ENCODE measurements at places on chromosomes 4 and X.

DNA sequence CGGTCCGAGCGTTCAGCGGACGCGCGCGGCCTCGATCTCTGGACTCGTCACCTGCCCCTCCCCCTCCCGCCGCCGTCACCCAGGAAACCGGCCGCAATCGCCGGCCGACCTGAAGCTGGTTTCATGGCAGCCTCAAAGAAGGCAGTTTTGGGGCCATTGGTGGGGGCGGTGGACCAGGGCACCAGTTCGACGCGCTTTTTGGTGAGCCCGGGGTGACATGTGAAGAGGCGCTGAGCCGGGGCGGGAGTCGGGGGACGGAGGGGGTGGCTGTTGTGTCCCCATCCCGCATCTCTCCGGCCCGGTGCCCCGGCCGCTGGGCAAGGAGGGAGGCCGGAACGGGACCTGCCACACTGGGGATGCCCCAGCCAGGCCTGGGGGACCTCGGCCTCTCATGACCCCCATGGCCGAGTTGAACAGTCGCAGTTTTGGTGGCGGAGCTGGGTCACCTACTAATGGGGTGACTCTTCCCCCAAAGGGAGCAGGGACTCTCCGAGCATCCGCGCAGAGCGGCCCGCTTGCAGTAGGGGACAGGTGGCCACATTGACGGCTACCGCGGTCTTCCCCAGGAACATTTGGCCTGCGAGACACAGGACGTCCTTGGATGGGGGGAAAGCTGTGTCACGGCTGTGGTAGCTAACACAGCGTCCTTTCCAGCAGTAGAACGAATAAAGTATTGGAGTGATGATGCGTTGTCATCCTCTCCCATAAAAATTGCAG, at the start of gene GK:
TSS of gene GK (plus strand) at position 9 of the 717 bp plus-strand sequence. CDS start at position 124, 115 bp downstream.
- no peak for DNase-seq

GRCh38 chr4:125464146-125464545, 149.4 kb downstream of the FAT4 start:
- DNase-seq: no peak

GRCh38 chrX:10679387-10679786, 59.0 kb upstream of the MID1 start:
- DNase-seq: no peak

GRCh38 chr4:146379744-146380143, 142.0 kb downstream of the SLC10A7 start:
- no peak for DNase-seq

- no peak for DNase-seq
Measured at GRCh38 chrX:39199429-39199828, 398.2 kb downstream of the MID1IP1 start.

DNA sequence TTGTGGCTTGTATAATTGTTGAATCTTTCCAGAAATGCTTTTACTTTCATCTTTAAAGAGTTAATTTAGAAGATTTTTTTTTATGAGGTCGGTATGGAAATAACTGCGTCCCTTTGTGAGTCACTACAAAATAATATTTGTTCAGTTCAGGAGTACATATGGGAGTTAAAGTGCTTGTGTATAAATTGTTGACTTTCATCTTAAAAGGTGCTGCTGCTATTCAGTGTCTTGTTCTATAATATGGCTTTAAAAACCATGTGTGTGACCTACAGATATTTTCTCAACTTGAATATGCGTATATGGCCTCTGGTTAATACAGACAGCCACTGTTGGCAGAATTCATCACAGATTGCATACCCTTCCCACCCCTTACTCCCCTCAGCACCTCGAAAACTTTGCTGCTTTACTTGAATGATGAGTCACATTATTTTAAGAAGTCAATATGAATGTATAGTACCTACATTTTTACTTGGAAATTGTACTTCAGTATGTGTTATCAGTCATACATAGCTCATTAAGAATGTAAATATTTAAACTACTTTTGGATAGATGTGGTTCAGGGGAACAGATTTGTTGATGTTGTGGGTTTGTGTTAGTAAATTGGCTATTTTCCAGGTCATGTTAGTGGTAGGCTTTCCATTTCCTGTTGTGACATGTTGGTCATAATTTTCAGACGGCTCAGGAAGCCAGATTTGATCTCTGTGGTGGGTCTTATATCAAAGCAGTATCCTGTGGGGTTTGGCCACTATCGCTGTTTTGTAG, 1.5 kb downstream of the CLCN3 start:
- peak; percentile 29 for DNase-seq

DNA sequence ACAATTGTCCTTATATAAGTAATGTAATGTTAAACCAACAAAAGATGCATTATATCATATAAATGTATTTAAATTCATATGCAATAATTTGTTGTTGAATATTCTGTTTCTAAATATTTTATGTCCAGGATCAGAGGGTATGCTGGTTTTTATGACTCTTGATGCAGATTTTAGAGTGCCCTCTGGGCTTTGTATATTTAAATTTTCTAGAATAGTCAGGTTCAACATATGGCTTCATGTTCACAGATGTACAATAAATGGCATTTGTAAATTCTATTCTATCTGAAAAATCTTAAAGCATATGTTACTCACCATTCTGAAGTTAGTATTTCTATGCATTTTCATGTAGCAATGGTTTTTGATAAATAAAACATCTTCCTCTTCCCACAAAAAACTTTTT, 1555.4 kb downstream of the PCDH18 start:
- DNase-seq: no peak

GRCh38 chr4:16001484-16001858, 38.5 kb upstream of the FGFBP2 start:
- peak; percentile 19 for DNase-seq

GRCh38 chr4:89347363-89348025, 39.9 kb upstream of the GPRIN3 start:
- DNase-seq: no peak

GRCh38 chr4:56222514-56222913, 164.8 kb downstream of the AASDH start:
- DNase-seq: no peak

DNA sequence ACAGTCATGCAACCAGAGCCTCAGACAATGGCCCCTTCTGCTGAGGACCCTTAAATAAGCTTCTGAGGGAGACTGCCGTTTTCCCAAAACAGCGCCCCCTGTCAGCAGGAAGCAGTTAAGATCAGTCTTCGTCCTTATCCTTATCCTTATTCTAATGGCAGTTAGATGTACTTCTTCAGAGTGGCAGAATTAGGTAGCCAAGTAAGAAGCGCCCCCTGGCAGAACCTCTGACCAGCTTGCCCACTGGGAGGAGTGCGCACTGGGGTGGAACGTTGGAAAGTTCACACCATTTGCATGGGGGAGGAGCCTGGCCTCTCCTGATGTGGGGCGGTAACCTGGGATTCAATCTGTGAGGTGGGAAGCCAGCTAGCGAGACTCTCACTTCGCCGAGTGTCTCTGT, 133.6 kb upstream of the QRFPR start:
- DNase-seq: no peak

GRCh38 chr4:148078061-148078460, 346.2 kb downstream of the ARHGAP10 start:
- no peak for DNase-seq

DNA sequence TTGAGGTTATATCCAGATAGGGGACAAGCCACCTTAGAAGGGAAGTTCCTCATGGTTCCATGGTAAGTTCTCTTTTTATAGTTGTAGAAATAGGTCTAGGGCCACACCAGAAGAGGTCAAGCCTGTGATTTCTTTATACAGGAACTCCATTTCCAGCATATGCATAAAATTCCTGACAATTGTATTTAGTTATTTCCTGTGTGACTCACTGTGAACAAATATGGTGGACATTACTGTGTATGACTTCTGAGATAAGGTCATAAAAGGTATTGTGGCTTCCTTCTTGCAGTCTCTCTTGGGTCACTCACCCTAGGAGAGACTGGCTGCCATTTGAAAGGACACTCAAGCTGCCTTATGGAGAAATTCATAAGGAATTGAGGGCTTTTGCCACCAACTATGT, 2.2 kb upstream of the C4orf36 start:
- DNase-seq: no peak

DNA sequence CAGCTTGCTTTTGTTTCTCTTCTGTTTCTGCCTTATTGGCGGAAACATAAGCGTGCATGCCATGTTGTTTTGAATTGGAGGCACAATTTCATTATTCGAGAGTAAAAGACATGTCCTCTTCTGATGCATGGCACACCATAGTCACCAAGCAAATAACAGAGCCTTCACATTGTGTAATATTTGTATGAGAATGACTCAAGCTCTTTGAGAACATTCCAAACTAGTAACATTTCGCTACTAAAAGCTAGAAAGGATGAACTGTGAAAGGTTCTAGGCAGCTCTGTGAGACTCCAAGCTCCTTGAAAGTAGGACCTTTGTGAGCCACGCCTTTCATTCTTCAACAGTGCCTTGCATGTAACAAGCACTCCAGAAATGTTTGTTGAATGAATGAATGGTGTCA, 9.2 kb upstream of the ANXA3 start:
- DNase-seq: no peak

- no peak for DNase-seq
Measured at GRCh38 chr4:142408003-142408441, 438.1 kb downstream of the INPP4B start.

- DNase-seq: no peak
Measured at GRCh38 chr4:120877021-120877420, 45.5 kb downstream of the PRDM5 start.

DNA sequence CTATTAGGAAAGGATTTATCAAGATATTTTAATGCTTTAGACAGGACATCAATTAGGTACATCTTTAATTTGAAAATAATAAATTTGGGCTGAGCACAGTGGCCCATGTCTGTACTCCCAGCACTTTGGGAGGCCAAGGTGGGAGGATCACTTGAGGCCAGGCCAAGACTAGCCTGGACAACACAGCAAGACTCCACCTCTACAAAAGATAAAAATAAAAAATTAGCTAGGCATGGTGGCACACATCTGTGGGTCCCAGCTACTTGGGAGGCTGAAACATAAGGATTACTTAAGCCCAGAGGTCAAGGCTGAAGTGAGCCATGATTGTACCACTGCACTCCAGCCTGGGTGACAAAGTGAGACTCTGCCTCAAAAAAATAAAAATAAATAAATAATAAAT, 59.6 kb upstream of the IRF2 start:
- no peak for DNase-seq

GRCh38 chr4:189202869-189203271, 737.8 kb upstream of the FRG1 start:
- DNase-seq: no peak

DNA sequence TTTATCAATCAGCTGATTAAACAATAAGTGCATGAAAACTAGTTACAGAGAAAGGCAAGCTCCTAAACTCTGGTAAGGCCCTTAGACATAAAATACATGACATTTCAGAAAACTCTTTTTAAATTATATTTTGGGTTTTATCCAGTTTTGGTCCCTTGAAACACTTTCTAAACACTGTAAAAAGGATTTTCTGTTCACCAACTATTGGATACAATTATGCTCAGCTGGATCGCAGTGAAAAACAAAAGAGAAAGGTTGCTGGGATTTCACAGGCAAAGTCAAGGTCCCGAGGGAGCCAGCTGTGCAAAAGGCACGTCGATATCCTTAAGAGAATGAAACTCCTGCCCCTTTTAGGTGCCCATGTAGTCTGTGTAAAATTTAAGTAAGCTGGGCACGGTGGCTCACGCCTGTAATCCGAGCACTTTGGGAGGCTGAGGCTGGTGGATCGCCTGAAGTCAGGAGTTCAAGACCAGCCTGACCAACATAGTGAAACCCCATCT, 1018.4 kb upstream of the INTU start:
- DNase-seq: no peak

GRCh38 chrX:9942086-9942485, 25.1 kb upstream of the CLDN34 start:
- DNase-seq: peak; percentile 53

GRCh38 chr4:16270454-16271328, 44.4 kb upstream of the TAPT1 start:
- DNase-seq: no peak

DNA sequence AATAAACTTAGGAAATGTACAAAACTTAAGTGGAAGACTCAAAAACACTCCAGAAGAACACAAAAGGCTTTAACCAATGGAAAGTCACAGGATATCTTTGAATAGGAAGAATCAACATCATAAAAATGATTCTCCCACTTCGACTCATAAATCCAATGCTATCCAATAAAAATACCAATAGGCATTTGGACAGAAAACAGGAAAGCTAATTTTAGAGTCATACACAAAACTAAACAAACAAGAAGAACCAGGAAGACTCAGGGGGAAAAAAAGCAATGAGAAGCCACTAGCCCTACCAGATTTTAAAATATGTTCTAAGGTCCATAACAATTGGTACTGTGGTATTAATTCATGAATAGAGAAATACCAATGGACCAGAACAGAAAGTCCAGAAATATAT, 28.2 kb downstream of the SLC9A7 start:
- no peak for DNase-seq

GRCh38 chr4:80101071-80101791, 28.2 kb upstream of the ANTXR2 start:
- no peak for DNase-seq
